ENCODE measurements at places on chromosomes 3 and 15. TPM values are rescaled to one million over a fixed set of nuclear protein-coding genes. Genes with fewer than 3 reads are reported as not detected.

DNA sequence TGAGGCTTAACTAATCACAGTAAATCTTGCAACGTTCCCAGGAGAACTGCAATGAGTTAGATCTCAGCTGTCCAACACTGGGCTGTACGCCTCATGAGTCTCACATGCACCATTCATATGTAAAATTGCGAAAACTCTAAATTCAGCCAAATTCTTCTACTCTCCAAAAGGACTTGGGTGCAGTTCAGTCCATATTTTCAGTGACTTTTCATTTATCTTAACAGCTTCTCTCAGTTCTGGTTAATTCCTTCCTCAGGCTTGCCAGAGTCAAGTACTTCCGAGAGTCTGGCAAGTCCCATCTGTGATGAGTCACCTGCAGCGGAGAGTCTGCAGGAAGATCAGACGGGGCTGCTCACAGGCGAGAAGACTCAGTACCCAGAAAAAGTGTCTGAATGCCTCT lies 11.5 kb downstream of the CCDC80 start:
- H3K27me3 ChIP-seq = no peaks in the 10 kb centered on the region
- no peak overlapping the region for H3K4me3 ChIP-seq
- no peak overlapping the region for H3K27ac ChIP-seq
- no peaks in the 10 kb centered on the region for H3K4me1 ChIP-seq
- DNase-seq = peak; percentile 57
- H3K36me3 ChIP-seq = no peaks in the 10 kb centered on the region

- no peak overlapping the region for H3K4me3 ChIP-seq
- no peak for DNase-seq
- no peaks in the 10 kb centered on the region for H3K36me3 ChIP-seq
- no peaks in the 10 kb centered on the region for H3K27me3 ChIP-seq
- no peaks in the 10 kb centered on the region for H3K4me1 ChIP-seq
- H3K27ac ChIP-seq = no peak overlapping the region
These were observed 287.8 kb upstream of the GOLIM4 start for GRCh38 chr3:168383573-168383972.

- no peaks in the 10 kb centered on the region for H3K36me3 ChIP-seq
- H3K4me3 ChIP-seq = no peak overlapping the region
- DNase-seq = no peak
These were observed 421.3 kb downstream of the PYDC2 start for GRCh38 chr3:191882289-191882688.

GRCh38 chr15:87287156-87287555 lies 969.4 kb downstream of the NTRK3 start:
- H3K4me3 ChIP-seq = no peak overlapping the region
- no peaks in the 10 kb centered on the region for H3K4me1 ChIP-seq
- H3K27ac ChIP-seq = no peak overlapping the region

DNA sequence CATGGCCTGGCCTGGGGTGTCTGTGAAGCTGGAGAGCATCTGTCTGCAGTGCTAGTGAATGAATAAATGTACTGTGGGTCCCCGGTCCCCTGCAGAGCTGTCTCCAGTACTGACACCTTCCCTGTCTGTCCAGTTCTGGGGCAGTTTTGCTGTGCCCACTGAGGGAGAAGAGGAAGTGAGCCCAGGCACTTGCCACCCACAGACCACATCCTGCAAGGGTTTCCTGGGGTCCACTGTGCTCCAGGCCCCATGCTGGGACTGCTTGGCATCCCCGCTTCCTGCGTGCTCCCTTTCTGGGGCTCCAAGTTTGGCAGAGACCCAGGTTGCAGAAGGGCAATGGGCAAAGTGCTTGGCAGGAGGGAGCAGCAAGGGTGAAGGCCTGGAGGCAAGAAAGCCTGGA lies 4.9 kb upstream of the SLC6A6 start:
- no peak for DNase-seq
- no peaks in the 10 kb centered on the region for H3K36me3 ChIP-seq
- no peak overlapping the region for H3K4me3 ChIP-seq
- no peak overlapping the region for H3K27ac ChIP-seq

DNA sequence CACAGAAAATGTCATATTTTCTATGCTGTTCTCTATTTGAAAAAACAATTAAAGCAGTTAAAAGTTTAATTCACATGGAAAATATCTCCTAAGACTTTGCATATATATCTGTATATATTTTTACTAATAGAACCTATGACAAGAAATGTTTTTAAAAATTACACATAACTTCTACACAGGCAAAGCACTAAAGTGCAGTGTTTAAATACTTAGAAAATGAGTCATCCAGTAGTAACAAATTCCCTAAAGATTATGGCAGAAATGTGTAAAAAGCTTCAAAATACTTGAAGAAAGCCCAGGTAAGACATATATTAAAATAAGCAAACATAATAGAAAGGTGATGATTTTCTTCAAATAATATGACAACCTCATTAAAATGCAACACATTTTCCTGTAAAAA lies 236.6 kb downstream of the TBC1D5 start:
- no peaks in the 10 kb centered on the region for H3K4me1 ChIP-seq
- H3K4me3 ChIP-seq = no peak overlapping the region
- H3K27me3 ChIP-seq = no peaks in the 10 kb centered on the region
- no peaks in the 10 kb centered on the region for H3K36me3 ChIP-seq
- no peak overlapping the region for H3K27ac ChIP-seq
- DNase-seq = no peak

- no peak overlapping the region for H3K27ac ChIP-seq
- H3K27me3 ChIP-seq = no peaks in the 10 kb centered on the region
- no peak overlapping the region for H3K4me3 ChIP-seq
These were observed 220.2 kb upstream of the COL8A1 start for GRCh38 chr3:99418209-99418635.

DNA sequence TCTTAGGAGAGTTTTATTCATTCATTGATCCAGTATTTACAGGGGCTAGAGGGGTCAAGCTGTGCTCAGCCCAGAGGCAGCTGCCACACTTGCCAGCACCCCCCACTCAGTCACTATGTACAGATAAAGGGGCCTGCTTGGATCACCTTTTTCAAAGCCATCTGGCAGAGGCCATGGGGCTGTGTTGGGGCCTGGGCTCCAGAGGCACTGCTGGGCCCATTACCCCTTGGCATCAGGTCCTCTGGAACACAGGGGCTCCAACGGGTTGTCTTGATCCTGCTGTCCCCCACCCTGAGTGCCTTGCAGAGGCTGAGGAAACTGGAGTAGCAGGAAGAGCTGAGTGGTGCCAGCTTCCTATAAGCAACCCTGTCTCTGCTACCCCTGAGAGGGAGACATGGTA lies 43.9 kb downstream of the SEMA3G start:
- no peaks in the 10 kb centered on the region for H3K27me3 ChIP-seq
- no peak for DNase-seq
- no peak overlapping the region for H3K27ac ChIP-seq
- no peaks in the 10 kb centered on the region for H3K4me1 ChIP-seq

DNA sequence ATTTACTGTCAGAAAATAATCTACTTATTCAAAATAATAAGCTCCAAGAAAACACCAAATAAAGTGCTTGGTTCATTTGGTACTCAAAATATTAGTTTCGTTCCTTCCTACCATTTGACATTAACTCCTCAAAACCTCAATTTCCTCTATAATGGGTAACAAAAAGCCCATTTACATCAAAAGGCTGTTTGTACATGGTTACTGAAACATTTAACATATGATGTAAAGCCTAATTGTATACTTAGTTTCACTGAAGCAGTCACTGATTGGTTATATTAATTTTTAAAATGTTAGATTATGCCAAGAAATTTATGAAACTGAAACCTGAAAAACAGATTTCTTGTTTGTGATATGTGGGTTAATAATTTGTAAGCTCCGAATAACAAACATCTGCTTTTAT lies 14.7 kb downstream of the XRN1 start:
- no peak overlapping the region for H3K4me3 ChIP-seq
- H3K27ac ChIP-seq = no peak overlapping the region
- no peak for DNase-seq
- no peaks in the 10 kb centered on the region for H3K27me3 ChIP-seq
- no peaks in the 10 kb centered on the region for H3K4me1 ChIP-seq
- H3K36me3 ChIP-seq = peaks cover 58% of the 10 kb centered on the region

GRCh38 chr15:31934821-31935220 lies 95.5 kb upstream of the CHRNA7 start:
- H3K27ac ChIP-seq = no peak overlapping the region
- no peak for DNase-seq
- no peaks in the 10 kb centered on the region for H3K36me3 ChIP-seq
- no peaks in the 10 kb centered on the region for H3K4me1 ChIP-seq

- no peak overlapping the region for H3K4me3 ChIP-seq
- no peaks in the 10 kb centered on the region for H3K27me3 ChIP-seq
- DNase-seq = no peak
- no peaks in the 10 kb centered on the region for H3K4me1 ChIP-seq
- H3K36me3 ChIP-seq = no peaks in the 10 kb centered on the region
- H3K27ac ChIP-seq = no peak overlapping the region
These were observed 99.6 kb downstream of the VPS8 start for GRCh38 chr3:184911570-184911969.

- H3K36me3 ChIP-seq = no peaks in the 10 kb centered on the region
- no peak for DNase-seq
- H3K27ac ChIP-seq = no peak overlapping the region
- H3K4me1 ChIP-seq = no peaks in the 10 kb centered on the region
- H3K4me3 ChIP-seq = no peak overlapping the region
These were observed 21.1 kb upstream of the SLC41A3 start for GRCh38 chr3:126104742-126105605.

DNA sequence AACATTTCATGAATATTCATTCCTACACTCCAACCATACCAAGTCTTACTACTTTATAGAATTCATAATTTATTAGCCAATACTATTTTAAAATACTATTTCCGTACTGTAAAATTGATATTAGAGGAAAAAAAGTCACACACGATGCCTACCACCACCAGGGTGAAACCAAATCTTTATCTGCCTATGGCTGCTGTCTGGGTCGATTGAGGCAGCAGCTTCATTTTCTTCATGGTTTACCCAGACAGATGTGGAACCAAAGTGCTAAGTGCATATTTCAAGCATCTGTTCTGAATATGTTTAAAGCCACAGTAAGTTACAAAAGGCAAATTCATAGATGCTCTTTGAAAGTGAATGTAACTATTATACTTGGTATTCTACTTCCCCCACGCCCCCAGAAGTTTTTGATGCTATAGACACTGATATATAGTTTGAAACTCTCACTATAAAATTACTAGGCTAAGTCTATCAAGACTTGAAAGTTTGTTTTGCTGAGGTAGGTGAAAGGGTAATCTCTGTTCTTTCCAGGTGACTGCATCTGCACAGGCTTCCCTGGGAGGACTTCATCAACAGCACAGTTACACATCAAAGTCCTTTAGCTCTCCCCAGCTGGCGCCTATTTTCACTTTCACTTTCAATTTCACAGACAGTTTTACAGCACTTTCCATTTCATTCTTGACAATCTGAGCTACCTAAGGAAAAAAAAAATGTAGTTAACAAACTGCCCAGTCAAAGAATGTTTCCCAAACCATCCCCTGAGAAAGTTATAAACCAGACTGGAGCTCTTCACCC lies 113.9 kb downstream of the POLQ start:
- no peaks in the 10 kb centered on the region for H3K36me3 ChIP-seq
- H3K4me3 ChIP-seq = peak overlapping the region; percentile 21
- peak; percentile 10 for DNase-seq
- no peaks in the 10 kb centered on the region for H3K4me1 ChIP-seq
- no peaks in the 10 kb centered on the region for H3K27me3 ChIP-seq
- H3K27ac ChIP-seq = no peak overlapping the region

GRCh38 chr3:166554023-166554422 lies 716.8 kb upstream of the BCHE start:
- no peaks in the 10 kb centered on the region for H3K27me3 ChIP-seq
- H3K4me1 ChIP-seq = no peaks in the 10 kb centered on the region
- DNase-seq = peak; percentile 4
- no peak overlapping the region for H3K4me3 ChIP-seq
- H3K36me3 ChIP-seq = no peaks in the 10 kb centered on the region
- no peak overlapping the region for H3K27ac ChIP-seq

- no peaks in the 10 kb centered on the region for H3K27me3 ChIP-seq
- no peak overlapping the region for H3K27ac ChIP-seq
- no peak for DNase-seq
- H3K4me3 ChIP-seq = no peak overlapping the region
These were observed 59.9 kb downstream of the CLSTN2 start for GRCh38 chr3:139994891-139995290.

- H3K27ac ChIP-seq = no peak overlapping the region
- no peaks in the 10 kb centered on the region for H3K27me3 ChIP-seq
- no peaks in the 10 kb centered on the region for H3K36me3 ChIP-seq
- H3K4me1 ChIP-seq = no peaks in the 10 kb centered on the region
- DNase-seq = no peak
These were observed 389.0 kb downstream of the LSAMP start for GRCh38 chr3:116056280-116056679.

- no peak for DNase-seq
- no peak overlapping the region for H3K27ac ChIP-seq
- no peaks in the 10 kb centered on the region for H3K36me3 ChIP-seq
- H3K27me3 ChIP-seq = no peaks in the 10 kb centered on the region
- no peaks in the 10 kb centered on the region for H3K4me1 ChIP-seq
- no peak overlapping the region for H3K4me3 ChIP-seq
These were observed 17.3 kb upstream of the NCK1 start for GRCh38 chr3:136844724-136845123.

DNA sequence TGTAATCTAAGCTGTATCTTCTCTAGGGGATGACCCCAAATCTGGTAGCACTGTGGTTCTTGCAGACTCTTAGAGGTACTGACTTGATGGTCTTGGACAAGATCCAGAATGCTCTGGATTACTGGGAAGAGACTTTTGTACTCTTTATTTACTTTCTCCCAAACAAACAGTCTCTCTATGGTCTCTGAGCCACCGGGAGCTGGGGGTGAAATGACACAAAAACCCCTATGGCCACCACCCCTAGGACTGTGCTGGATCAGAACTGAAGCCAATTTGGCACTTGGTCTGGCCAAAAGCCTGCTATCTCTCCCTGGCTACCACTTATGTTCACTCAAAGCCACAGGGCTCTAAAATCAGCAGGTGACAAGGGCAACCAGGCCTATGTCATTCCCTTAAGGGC lies 50.2 kb upstream of the SI start:
- H3K27me3 ChIP-seq = no peaks in the 10 kb centered on the region
- H3K36me3 ChIP-seq = no peaks in the 10 kb centered on the region
- no peak overlapping the region for H3K27ac ChIP-seq
- no peak for DNase-seq
- H3K4me3 ChIP-seq = no peak overlapping the region

PLSCR5 gene
- not detected for total RNA-seq

MFSD1 gene
- 134 TPM for total RNA-seq

RTP3 gene
- total RNA-seq = not detected

LEKR1 gene
- total RNA-seq = 0.76 TPM

SCAP gene
- total RNA-seq = 68.6 TPM
